ENCODE measurements at places on chromosomes 16 and 17.

DNA sequence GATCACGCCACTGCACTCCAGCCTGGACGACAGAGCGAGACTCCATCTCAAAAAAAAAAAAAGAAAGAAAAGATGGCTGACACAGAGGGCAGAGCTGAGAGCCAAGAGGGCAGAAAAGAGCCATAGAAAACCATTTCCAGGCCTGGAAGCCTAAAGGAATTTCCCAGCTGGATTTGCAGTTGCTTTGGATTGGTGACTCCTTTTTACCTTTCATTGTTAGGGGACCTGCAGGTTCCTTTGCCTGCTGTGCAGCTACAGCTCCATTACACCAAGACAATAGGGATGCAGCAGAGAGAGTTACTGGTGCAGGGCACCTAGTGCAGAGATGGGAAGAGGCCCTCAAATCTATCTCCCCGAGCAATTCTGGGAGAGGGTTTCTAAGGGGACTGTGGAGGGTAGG, 18.4 kb downstream of the ZNF668 start:
- no peak for DNase-seq

GRCh38 chr17:61574542-61575351, 16.3 kb downstream of the NACA2 start:
- DNase-seq, result no peak

DNA sequence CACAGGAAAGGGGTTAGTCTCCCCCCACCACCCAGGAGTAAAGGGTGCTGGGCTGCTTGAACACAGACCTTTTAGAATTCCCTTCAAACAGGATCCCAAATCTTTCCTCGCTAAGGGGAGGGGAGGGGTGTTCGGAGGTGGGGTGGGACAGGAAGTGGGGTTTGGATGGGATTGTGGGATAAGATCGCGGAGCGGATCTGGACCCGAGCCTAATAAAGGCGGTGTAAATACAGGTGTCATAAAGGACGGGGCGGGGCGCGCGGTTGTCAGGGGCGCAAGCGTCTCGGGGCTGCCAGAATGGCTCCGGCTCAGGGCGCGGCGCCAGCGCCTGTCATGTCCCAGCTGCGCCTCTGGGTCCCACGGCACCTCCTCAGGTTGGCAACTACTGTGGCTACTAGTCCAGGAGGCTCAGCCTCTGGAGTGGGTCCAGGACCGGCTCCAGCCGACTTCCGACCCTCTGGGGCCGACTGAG, 59.8 kb upstream of the FBXO47 start:
- DNase-seq, result no peak

GRCh38 chr16:5790512-5790911, 692.9 kb upstream of the EEF2KMT start:
- DNase-seq, result no peak

GRCh38 chr17:14329900-14330491, 29.1 kb downstream of the HS3ST3B1 start:
- no peak for DNase-seq

- no peak for DNase-seq
Measured at GRCh38 chr17:51059781-51060180, 60.9 kb downstream of the SPAG9 start.

GRCh38 chr16:88681084-88681680, 5.1 kb downstream of the SNAI3 start:
- no peak for DNase-seq

Measured in HS-5 (cell line).